G401 (cell line): ENCODE measurements at places on chromosomes 13 and 19. TPM values are rescaled to one million over a fixed set of nuclear protein-coding genes. Genes with fewer than 3 reads are reported as not detected.

SUPT5H gene
- 84.8 and 92.4 TPM in 2 replicates for total RNA-seq

DNA sequence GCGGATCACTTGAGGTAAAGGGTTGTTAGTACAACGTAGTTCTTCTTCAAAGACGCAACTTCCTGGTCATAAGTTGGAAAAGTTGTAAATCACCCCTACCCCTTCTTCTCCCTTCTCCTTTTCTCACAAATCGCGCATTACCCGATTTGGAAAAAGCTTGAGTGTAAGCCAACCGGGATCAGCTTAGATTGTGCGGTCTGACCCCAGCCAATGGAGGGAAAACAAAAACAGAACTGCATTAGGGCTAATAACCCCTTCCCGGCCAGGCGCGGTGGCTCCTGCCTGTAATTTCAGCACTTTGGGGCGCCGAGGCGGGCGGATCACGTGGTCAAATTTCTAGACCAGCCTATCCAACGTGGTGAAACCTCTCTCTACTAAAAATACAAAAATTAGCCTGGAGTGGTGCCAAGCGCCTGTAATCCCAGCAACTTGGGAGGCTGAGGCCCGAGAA lies 806 bp downstream of the ZNF90 start:
- peak; percentile 38 for DNase-seq

DNA sequence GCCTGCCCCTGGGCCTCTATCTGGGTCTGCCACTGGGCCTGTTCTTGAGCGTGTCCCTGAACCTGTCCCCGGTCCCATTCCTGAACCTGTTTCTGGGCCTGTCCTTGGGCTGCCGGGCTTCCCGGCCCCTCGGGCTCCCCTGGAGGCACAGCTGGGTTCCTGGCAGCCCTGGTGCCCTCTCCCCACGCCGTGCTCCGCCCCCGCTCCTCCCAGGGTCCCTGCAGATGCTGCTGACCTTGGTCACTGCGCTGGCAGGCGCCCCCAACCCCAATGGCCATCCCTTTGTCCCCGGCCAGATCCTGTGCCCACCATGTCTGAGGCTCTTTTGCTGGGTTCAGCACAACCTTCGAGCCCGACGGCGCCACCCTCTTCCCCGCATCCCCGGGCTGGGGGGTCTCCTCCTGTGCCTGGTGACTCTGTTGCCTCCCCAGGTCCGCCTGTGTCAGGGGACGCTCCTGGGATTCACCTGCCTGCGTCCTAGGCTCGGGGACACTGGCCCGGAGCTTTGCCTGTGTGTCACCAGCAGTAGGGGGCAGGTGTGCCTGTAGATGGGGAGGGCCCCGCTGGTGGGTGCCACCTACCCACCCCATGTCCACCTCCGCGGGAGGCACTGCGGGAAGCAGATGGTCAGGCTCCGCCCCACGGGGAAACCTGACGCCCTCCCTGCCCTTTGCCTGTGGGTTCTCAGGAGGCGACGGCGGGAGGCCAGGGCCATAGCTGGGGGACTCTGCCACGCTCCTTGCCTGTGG lies 41.0 kb upstream of the GRTP1 start:
- DNase-seq = no peak

DNA sequence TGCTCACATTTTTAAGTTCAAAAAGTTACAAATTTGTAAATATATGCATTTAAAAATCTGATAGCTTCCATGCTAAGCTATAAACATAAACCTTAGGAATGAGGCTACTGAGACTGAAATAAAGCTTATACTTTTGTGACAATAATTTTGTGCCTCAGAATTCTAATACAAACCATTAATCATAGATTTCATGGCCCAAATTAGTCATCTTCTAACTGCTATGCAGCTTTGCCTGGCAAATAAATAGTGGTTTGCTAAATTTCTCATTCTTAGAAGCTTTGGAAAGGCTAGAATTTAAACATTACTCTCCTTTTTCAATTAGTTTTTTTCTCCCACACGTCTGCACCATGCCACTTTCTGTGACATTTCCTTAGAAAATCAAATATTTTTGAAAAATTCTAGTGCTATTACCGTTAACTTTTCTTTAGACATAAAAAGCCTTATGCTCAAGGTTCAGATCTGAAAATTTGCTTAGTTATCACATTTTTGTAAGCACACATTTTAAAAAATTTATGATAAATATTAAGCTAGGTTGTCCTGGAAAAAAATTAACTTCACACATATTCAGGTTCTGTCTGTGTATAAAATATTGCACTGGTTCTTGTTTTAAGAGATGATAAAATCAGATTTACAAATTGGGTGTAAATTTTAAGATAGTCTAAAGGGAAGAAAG lies 46.9 kb downstream of the FNDC3A start:
- no peak for DNase-seq

C3 gene
- 2.1 and 2.3 TPM in 2 replicates for total RNA-seq
